ENCODE measurements at places on chromosomes 5 and 9.

- DNase-seq, result no peak
Observed at GRCh38 chr9:137763271-137763955, 114.2 kb upstream of the CACNA1B start.

- no peak for DNase-seq
Observed at GRCh38 chr5:124057724-124058231, 545.8 kb downstream of the CSNK1G3 start.

DNA sequence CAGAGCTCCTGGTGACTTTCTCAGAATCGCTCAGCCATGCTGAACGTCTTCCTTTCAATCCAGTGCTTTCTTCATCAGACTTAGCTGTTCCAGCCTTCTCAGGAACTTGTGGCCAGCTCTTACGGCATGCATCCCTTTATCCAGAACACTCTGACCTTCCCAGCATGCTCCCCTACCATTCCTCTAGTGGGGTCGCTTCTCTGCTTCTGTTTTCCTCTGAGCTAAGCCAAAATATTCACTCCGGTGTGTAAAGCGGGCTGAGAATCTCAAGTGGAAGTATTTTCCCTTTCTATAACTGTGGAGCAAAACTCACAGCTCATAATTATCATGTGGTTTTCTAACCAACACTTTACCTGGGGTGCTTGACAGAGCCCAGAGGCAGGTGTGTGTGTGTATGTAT lies 6.2 kb downstream of the DCANP1 start:
- no peak for DNase-seq

DNA sequence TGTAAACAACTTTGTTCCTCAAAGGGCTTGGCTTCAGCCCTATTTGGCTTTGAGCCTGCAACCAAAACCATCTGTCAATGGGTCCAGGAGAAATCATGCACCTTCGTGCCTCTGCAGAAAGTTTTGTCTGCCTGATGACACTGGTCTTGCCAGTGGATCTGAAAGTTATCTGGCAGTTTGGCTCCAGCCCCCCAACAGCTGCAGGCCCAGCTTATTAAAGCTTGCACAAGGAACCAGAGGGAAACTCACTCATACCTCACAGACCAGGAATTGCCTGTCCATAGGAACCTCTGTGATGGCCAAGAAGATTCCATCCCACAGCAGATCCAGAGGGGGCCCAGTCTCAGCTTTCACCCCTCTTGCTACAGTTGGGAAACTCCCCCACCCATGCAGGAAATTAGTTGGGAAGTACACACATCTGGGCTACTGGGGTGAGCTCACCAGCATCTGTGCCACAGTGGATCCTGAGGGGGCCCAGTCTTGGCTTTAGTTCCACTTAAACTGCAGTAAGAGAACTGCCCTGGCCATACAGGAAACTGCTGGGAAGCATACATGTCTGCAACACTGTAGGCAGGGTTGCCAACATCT lies 265.5 kb downstream of the GRIA1 start:
- DNase-seq, result no peak

GRCh38 chr9:83238871-83239640 lies 176.1 kb upstream of the RASEF start:
- no peak for DNase-seq

GRCh38 chr9:23587433-23587832 lies 238.6 kb downstream of the ELAVL2 start:
- no peak for DNase-seq

GRCh38 chr9:107243742-107244141 lies 39.3 kb upstream of the RAD23B start:
- no peak for DNase-seq

DNA sequence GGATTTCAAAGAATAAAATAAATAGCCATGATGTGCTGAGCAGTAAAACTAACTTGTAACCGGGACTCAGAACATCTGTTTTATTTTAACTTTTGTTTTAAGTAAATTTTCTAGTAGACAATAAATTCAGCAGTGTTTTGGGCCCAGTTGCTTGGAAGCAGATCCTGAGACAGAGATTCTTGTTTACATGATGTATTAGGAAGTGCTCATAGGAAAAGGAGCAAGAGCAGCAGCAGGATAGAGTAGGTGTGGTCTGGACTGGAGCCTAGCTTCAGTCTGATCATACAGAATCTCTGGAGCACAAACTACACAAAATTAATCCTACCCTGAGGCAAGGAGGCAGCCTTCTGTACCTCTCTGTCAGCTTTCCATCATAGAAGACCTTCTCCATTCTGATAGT lies 139.2 kb upstream of the CCNH start:
- DNase-seq, result no peak

DNA sequence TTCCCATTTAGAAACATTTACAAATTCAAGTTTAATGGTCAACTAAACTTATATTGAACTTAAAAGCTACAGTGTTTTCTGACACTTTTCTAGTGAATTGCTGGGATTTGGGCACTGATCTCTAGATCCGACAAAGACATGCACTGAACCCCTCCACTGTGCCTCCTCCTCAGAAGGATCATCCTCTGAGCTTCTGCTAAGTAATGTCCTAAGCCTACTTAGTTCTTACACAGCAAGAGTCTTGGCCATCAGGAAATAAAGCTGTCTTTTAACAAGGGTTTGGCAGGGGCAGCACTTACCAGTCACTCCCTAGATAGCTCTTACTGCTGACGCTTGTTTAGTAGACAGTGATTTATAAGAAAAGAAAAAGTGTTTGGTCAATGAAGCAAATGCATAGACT lies 50.5 kb downstream of the FAM81B start:
- no peak for DNase-seq

DNA sequence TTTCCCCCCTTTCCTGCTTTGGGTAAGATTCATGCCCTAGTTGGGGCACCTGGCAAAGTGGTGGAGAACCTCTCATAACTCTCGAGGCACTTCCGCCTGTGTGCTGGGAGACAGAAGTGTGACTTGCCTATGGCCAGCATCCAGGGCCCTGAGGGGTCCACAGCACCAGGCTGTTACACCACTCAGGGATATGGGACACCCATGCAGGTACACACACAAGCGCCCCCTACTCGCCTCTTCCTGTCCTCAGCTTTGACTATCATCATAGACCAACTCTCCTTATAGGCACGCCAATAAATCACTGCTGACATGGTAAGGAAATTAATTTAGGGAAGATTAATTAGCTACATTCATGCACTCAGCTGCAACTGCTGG lies 45.4 kb downstream of the SHB start:
- no peak for DNase-seq

DNA sequence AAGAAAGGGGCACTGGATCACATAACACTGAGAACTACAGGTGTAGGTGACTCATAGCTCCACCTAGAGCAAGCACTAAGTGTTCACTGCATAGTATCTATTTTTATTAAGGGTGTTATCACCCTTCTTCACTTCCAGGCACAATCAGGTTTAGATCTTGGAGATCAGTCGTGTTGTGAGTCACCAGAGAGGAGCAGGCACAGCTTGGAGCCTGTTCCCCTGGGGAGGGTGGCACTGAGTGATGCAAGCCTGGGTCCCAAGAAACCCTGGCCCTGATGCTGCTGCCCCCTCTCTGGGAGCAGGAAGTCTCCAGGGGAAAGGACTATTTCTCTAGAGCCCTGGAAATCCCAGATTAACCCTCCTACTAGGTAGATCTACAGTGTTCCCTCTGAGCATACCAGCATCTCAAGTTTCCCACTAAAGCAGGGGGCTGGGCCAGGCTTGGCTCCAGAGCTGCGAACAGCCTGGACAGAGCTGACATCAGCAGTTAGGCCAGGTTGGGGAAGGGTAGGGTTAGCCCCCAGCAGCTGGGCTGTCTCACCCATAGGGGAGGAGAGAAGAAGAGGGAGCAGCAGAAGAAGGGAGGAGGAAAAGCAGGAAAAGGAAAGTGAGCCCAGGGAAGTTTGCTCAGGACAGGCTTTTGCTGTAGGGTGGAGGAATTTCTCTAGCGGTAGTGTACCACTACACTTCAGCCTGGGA lies 28.1 kb upstream of the SPINK4 start:
- no peak for DNase-seq

DNA sequence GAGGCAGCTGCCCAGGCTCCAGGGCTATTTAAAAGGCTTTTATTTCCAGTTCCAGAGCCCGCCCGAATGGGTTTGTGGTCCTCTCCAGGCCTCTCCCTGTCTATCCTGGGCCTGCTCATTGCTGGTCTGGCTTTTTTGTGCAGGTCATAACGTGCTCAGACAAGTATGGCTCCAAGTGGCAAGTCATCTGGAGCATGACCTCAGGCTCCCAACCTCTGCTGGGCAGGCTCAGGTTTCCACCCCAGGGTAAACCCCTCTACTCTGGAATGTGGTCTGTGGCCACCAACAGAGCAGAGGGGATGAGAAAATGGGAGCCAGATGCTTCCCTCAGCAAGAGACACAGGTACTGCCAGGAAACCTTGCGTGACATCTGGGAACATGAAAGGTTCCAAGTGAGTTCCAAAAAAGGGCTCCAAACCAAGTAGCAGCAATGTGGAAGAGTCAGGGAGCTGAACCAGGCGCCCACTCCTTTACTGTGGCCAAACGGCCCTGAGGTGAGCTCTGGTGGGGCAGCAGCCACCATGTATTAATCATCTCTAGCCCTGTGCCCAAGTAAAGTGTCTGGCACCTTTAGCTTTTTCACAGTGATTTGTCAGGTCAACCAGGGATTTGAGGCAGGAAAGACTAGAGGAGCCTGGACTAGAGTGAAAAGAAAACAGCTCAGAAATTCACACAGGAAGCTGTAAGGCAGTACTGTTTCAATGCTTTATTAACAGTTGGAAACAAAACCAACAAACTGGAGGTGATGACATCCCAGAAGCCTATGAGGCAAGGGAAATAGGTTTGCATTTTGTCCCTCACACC lies 25.7 kb downstream of the PCDHGC5 start:
- DNase-seq, result no peak

- DNase-seq, result no peak
Observed at GRCh38 chr9:33135470-33135958, 31.6 kb downstream of the B4GALT1 start.

DNA sequence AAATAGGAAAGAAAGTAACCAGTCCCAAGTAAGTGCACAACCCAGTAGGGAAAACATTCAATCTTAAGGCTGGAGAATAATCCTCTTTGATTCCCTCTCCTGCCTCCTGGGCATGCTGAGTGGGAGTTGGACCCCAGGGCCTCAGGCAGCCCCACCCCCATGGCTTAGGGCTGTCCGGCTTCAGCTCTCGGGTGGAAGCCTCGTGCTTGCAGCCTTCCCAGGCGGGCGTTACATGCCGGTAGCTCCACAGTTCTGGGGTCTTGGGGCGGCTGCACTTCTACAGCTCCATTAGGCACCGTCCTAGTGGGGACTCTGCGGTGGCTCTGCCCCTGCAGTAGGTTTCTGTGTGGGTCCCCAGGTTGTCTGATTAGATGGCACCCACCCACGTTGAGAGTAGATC lies 10.1 kb downstream of the GLIPR2 start:
- DNase-seq, result no peak

DNA sequence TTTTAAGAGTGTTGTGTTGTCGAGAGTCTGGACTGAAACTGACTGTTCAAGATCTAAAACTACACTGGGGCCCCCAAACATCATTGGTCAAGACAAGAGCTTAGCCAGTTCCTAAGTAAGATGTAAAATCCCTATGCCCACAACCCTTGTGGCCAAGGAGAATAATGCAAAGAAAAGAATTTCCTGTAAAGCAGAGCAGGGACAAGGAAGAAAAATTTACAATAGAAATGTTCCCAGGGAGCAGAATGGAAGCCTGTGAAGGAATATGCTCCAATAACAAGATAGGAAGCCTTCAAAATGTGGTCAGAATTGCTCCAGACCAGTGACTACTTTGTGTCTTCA lies 20.4 kb downstream of the PPP1R2B start:
- DNase-seq, result no peak

DNA sequence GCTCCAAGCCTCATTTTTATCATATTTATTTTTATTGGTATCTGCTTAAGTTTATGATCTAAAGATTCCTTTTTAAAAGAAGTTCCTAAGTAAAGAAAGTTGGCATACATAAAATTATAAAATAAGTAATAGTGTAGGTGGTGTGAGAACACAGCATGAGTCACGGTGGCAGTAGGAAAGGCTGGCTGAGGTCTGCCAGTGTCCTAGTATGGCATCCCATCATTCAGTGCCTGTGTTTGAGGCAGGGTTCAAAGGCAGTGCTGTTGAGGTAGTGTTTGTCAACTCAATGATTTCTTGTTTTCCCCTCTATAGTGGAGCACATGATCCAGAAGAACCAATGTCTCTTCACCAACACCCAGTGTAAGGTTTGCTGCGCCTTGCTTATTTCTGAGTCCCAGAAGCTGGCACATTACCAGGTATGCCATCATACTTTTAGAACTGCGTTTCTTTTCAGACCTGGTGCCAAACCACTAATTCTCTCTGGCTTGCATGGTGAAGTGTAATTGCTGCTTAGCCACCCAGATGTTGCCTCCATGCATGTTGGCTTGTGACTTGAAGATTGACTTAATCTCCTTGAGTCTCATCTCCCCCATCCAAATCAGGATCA lies 18.4 kb downstream of the ZNF346 start:
- DNase-seq, result no peak

DNA sequence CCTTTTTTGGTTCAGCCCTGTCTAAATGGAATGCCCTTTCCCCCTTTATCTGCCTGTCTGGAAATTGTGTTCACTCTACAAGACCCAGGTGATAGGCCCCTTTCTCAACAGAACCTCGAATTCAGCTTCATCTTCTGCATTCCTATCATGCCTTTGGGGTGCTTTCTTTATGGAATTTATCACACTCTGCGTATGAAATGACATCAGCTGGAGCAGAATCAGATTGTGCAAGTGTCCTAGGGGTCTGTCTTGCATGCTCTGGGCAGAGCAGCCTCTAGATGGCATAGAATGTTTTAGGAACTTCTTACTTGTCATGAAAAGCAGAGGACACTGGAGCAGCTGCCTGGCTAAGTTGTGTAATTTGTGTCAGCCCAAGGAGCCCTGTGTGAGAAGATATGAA lies 84.9 kb downstream of the ISL1 start:
- DNase-seq, result no peak

DNA sequence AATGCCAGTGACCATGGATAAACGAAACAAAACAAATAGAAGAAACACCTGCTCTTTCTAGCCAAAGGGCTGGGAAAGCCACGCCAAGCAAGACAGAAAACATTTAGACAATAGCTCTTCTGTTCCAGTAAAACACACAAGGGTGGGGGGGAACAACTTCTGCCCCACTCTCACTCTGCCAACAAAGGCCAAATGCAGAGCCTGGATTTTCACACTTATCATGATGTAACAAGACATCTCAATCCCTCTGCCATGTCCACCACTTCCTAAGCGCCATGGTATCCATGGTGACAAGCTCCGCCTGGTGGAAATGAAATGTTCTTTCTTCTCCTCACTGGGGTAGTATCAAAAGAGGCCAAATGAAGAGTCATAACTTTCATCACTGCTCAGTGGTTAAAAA lies 60.6 kb downstream of the DRD1 start:
- no peak for DNase-seq

- no peak for DNase-seq
Observed at GRCh38 chr5:95720094-95720786, 10.9 kb upstream of the RHOBTB3 start.
